ENCODE measurements at places on chromosomes 2 and 18.
A peak's percentile ranks its signal among the peaks of the same experiment; 100 is the strongest.

DNA sequence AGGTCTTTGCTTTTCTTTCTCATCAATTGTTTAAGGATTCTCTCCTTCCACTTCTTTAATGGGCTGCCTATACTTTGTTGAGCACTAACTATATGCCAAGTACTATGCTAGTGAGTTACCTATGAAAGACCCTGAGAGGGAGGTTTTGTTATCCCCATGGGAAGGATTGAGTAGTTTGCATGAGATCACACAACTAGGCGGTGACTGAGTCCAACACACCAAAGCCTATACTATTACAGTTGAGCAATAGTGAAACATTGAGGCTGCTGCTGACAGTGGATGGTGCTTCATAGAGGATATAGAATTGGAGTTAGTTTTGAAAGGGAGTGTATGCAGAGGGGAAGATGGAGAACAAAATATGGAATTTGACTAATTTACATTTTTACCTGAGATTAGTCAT lies 15.8 kb downstream of the NABP1 start:
- DNase-seq, result no peak

- no peak for DNase-seq
Observed at GRCh38 chr18:10783941-10784340, 258.1 kb downstream of the NAPG start.

DNA sequence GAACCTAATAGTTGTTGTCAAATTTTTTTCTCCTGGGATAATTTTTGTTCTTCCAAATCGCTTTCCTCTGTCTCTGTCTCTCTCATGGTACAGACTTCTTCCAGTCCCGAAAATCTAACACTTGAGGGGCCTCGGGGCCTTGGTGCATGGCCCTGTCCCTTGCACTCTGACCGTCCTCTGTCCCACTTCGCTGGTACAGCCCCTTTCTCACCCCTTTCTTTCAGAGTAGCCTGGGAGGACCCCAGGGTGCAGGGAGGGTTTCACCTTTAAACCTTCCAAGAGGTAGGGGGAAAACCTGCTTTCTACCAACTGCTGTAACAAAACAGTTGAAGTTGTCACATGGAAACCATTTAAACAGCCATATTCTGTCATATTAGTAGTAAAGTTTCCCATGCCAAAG lies 22.2 kb upstream of the FAHD2A start:
- DNase-seq, result no peak

DNA sequence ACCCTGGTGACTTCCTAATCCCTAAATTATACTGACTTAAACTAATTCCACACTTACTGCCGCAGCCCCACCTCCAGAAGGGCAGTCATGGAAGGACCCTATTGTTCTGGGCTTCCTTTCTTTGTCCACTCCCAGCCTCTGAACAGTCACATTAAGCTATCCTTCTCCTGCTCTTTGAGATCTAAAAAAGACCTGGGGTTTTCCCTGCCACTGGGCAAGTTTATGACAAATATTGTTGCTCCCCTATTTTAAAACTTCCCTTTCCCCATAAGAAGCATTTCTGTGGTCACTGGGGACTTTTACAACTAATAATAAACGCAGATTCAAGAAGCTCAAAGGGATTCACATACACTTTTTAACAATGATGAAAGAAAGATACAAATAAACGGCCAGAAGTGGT lies 47.2 kb upstream of the XPO1 start:
- DNase-seq, result no peak

DNA sequence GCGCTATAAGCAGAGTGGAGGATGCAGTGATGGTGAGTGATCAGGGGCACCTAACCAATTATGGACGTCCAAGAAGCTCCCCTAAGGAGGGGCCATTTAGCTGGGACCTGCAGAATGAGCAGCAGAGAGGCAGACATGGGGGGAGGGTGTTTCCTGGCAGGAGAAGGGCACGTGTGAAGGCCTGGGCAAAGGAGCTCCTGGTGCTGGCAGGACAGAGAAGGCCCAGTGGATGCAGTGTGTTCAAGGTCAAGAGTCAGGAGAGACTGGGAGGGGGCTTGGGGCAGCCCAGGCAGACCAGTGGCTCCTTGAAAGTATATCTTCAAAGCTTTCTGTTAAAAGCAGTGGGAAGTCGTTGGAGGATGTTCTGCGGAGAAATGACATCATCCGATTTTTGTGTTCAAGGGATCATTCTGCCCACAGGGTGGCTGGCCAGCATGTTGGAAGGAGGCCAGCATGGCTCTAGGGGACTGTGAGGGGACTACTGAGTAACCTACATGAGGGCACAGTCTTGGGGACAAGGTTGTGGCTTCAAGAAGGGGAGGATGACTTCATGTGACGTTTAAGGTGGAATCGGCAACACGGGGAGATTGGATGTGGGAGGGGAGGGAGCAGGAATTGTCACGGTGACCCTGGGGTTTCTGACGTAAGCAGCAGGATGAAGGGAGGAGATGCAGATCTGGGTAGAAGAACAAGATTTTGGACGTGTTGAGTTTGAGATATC lies 9.0 kb upstream of the CIB4 start:
- no peak for DNase-seq

DNA sequence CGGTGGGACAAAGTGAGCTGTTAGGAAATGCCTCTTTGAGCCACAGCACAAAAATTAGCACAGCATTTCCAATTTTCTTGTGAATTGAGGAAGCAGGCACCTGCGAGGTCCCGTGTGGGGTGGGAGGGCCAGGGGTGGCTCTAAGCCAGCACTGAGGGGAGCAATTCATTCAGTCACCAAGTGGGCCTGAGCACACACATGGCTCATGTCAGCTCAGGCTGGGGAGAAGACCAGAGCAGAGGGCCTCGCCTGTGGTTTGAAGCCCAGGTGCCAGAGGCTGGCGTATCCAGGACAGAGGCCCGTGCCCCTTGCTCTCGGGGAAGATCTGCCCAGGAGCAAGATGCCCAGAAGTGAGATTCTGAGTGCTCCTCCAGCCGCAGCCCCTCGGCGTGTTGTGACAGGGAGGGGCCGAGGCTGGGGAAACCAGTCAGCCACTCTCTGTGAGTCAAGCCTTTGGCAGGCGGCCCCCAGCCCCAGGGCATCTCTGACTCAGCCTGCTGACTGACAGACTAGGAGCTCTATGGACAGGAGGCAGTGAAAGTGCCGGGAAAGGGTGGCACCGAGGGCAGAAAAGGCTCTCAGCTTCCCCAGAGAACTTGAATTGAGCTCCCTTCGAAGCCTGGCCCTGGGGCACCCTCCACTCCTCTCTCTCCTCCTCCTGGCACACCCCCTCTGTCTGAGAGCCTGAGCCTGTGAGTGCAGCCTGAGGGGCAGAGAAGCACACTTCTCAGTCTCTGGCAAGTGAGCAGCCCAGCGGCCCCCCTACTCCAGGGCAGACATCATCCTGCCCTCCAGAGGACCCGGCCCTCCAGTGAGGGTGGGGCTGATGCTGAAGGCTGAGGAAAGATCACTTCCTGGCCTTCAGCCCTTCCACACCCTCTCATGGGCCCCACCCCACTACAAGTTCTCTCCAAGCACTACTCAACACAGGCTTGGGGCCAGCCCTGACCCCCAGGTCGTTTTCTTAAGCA lies 32.3 kb downstream of the CYP26B1 start:
- DNase-seq, result no peak

- no peak for DNase-seq
Observed at GRCh38 chr2:242085941-242086621, 216.6 kb downstream of the RTP5 start.

- no peak for DNase-seq
Observed at GRCh38 chr2:200172521-200172920, 134.0 kb upstream of the SPATS2L start.

DNA sequence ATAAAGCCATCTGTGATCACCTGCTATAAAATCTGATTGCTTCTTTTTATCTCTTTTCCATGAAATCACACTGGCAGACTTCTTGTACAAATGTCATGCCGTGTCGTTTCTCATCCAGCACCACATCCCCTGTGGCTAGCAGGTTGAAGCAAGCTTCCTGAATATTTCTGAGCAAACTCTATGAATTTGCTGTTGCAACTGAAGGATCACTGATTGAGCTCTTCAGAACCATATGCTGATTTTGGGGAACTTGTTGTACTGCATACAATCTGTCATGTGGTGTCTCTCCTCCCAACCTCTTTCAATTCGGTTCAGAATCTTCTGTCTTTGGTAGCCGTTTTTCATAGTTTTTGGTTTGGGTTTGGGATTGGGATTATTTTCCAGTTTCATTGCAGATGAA lies 57.7 kb upstream of the RBMS1 start:
- no peak for DNase-seq

GRCh38 chr2:123040506-123040905 lies 984.6 kb upstream of the CNTNAP5 start:
- DNase-seq, result no peak

GRCh38 chr2:232779465-232779864 lies 3.1 kb upstream of the KCNJ13 start:
- no peak for DNase-seq

GRCh38 chr2:85930129-85931124 lies 41.6 kb upstream of the ST3GAL5 start:
- no peak for DNase-seq

- DNase-seq, result no peak
Observed at GRCh38 chr18:34386803-34387202, 162.1 kb upstream of the NOL4 start.

- DNase-seq, result no peak
Observed at GRCh38 chr2:102106133-102106556, 36.4 kb upstream of the IL1R1 start.

- DNase-seq, result no peak
Observed at GRCh38 chr2:39114771-39115170, 6.1 kb downstream of the SOS1 start.

DNA sequence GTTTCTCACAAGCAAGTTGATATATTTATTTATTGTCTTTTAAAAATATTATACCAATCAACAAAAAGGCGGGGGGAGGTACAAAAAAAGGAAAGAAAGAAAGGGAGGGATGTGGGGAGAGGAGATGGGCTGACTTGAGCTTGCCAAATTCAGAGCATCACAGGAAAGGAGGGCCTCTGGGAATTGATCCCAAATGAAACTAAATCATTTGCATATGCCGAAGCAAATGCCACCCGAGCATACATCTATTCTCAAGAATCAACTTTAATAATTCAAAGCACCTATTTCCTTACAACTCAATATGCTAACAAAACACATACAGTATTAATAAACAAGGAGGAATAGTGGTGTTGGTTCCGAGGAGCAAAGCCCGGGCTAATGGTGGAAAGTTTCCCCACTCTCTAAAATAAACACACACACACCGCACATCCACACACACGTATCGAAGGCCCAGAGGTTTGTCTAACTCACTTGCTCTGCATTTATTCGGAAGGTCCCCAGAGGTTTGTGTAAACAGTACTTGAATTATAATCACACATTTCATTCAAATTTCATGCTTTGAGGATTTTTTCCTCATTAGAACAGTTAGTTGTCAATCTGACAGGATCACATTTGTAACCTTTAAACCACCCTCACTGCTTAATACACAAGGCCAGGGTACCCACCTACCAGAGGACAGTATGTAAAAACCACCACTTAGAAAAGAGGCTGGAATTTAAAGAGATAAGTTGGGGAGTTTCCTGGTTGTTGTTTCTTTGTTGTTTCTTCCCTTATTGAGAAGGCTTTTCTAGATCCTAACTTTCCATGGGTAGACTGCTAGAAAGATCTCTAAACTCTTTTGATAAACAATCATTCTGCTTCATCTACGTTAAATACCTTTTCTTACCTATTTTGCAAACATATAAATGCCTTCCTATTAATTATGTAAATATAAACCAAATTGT lies 264.7 kb downstream of the TCF4 start:
- no peak for DNase-seq

- DNase-seq, result no peak
Observed at GRCh38 chr18:28063926-28064325, 113.0 kb downstream of the CDH2 start.

GRCh38 chr2:96139181-96139758 lies 968 bp upstream of the ASTL start:
- DNase-seq, result no peak

GRCh38 chr2:161943011-161943410 lies 131.0 kb downstream of the DPP4 start:
- no peak for DNase-seq

DNA sequence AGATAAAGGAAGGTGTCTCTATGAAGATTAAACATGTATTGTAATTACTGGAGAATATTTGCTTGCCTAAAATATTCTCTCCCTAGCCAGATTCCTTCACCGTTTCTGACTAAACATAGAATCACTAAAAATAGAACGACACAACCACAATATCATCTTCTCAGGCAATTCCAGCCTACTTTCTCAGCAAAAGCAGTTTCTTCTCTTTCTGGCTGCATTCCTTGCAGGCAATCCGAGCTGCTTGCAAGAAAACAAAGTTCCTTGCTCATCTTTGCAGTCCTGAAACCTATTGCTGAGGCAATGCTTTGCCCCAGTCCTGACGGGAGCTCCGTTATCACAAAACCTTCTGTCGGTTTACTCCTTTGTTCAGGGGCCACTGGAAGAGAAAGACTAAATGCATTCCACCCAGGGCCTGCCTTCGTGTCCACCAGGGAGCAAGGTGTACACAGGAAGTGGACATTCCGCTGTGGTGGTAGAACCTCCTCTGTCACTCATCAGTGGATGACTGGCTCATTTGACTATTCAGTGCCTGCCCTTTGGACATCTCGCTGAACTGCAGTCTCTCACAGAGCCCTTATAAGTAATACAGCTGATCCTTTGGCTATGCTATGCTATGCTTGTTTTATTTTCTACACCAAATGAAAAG lies 239.2 kb upstream of the DOK6 start:
- no peak for DNase-seq

GRCh38 chr2:69538872-69539548 lies 101.8 kb upstream of the NFU1 start:
- DNase-seq, result no peak

- DNase-seq, result no peak
Observed at GRCh38 chr2:190819840-190820301, 60.8 kb upstream of the GLS start.

- no peak for DNase-seq
Observed at GRCh38 chr18:63350230-63350629, 16.8 kb downstream of the KDSR start.

GRCh38 chr18:79069717-79070151 lies 540 bp downstream of the ATP9B start:
- DNase-seq, result peak; percentile 45

- DNase-seq, result no peak
Observed at GRCh38 chr2:102619414-102620319, at the start of gene SLC9A2. TSS of gene SLC9A2 (plus strand) at chr2:102619553. CDS start at chr2:102619849, 296 bp downstream.

- no peak for DNase-seq
Observed at GRCh38 chr2:85613717-85614515, 2.0 kb upstream of the C2orf68 start.

GRCh38 chr2:112175333-112175732 lies 37.1 kb downstream of the FBLN7 start:
- DNase-seq, result no peak

- DNase-seq, result no peak
Observed at GRCh38 chr2:10452312-10452711, 4.2 kb upstream of the ODC1 start.

DNA sequence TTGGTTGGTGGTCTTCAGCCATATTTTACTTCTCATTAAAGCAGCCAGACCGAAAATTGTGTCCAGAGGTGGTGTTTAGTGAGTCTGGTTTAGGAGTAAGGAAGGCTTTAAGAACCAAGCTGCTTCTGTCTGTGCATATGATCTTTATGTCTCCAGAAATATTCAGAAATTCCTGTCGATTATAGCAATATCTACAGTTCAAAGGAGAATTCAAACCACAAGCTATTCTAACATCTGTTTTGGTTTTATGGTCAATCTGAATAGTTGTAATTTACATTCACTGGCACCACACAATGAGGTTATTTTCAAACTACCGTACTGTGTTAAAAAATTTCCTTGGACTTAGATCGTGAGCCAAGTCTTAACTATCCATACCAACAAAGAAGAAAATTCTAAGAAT lies 11.3 kb downstream of the UPP2 start:
- DNase-seq, result no peak

- DNase-seq, result no peak
Observed at GRCh38 chr2:172251231-172251630, 148.5 kb upstream of the DLX2 start.

- DNase-seq, result no peak
Observed at GRCh38 chr2:215966274-215966673, 47.1 kb downstream of the MREG start.

Data from activated CD8-positive, alpha-beta T cell treated with anti-CD3 and anti-CD28 coated beads, Interleukin-2, amount 10 ng/mL, durations not matched to agents 7 days and 5 days (primary cell).